ENCODE measurements at places on chromosomes 12 and 14.

- DNase-seq = no peak
Measured at GRCh38 chr14:23441076-23441475, 5.6 kb upstream of the MYH7 start.

DNA sequence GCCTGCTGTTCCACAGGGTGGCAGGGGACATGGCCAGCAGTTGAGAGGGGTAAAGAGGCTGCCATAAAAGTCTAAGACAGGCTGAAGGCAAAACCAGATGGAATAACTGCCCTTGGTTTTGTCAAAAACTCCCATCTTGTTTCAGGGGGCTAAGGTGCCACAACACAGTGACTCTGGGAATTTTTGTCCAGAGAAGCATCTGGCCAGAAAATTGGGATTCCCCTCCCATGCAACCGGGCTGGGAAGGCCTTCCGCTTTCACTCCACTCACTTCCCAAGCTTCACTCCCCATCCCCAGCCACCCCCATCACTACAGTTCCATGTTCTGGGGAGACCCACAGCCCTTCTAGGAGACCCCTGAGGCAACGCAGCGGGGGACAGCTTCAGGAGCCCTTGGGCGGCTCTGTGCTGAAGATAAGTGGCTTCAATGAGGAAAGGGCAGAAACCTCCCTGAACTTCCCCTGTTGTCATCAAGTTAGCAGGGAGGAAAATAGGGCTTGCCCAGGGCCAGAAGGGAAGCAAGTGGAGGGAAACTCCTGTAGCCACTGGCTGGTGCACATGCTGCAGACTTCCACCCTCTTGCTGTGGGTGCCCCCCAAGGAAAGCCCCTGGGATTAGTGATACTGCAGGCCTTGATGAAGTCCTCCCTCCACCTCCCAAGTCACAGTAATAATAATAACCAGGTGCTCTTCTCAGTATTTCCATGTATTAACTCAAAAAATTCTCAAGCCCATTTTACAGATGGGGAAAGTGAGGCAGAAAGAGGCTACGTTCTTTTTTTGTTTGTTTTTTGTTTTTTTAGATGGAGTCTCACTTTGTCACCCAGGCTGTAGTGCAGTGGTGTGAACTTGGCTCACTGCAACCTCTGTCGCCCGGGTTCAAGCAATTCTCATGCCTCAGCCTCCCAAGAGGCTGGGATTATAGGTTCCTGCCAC lies 6.0 kb downstream of the TMEM229B start:
- DNase-seq = no peak

- no peak for DNase-seq
Measured at GRCh38 chr12:48018618-48018995, 14.3 kb upstream of the COL2A1 start.

GRCh38 chr14:93930989-93931307 lies 3.8 kb downstream of the FAM181A start:
- DNase-seq = no peak

- DNase-seq = peak; percentile 42
Measured at GRCh38 chr12:106645074-106645421, 62.2 kb downstream of the RFX4 start.

- no peak for DNase-seq
Measured at GRCh38 chr12:779745-780734, 27.7 kb downstream of the WNK1 start.

Measured in esophagus muscularis mucosa (tissue), 4 donors.